Esophagus mucosa (tissue), 1 donor: ENCODE measurements at places on chromosomes 5 and 9. TPM values are rescaled to one million over a fixed set of nuclear protein-coding genes. Genes with fewer than 3 reads are reported as not detected.

The TMC1 gene
- total RNA-seq = 3.3 TPM

The RALGDS gene
- total RNA-seq = 35.0 TPM

The GGTA1 gene
- total RNA-seq = 7.1 TPM

The CCDC192 gene
- not detected for total RNA-seq

The GABRB2 gene
- total RNA-seq = not detected

The CACFD1 gene
- total RNA-seq = 7.4 TPM

The ANKRD31 gene
- 0.32 TPM for total RNA-seq

The GABRP gene
- 6.4 TPM for total RNA-seq

The TXNDC8 gene
- not detected for total RNA-seq

The TLX3 gene
- not detected for total RNA-seq

The BTNL8 gene
- not detected for total RNA-seq

The F12 gene
- total RNA-seq = 32.8 TPM

The MARCHF11 gene
- not detected for total RNA-seq

- no peak for ATAC-seq
Observed at GRCh38 chr5:141633871-141634561, 2.6 kb downstream of the HDAC3 start.

GRCh38 chr5:16644301-16644889, 27.6 kb upstream of the RETREG1 start:
- ATAC-seq = no peak

DNA sequence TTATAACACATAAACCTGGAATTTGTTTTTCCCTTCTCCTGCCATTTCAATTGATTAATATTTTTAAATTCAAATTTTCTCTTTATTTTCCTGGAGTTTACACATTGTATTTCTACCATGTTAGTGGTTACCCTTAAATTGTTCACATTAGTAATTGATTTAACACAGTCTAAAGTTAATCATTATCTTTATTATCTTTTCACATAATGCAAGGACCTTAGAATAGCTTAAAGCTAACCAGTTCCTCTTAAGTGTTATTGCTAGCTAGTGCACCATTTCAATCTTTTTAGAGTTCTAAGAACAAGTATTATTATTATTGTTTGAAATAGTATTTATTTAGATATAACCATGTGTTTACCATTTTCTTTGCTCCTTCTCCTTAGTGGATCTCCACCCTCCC, 251.2 kb upstream of the FBXL7 start:
- no peak for ATAC-seq

DNA sequence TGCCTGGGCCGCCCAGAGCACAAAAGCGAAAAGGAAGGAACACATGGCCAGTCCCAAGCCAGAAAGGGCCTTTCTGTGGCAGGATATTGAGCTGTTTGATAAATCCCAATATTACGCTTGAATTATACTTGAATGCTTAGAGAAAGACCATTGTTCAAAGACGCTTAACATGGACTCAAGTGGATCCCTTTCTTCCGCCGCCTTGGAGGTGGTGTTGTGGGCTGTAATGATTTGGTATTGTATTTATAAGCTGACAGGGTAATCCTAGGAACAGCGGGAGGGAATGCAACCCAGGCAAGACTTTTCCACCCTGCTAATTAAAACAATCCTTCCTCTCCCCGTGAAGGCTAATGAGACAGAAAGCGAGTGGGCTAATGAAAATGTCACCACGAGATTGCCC, 24.9 kb downstream of the CFAP77 start:
- ATAC-seq = no peak

GRCh38 chr5:106399391-106399790, 1271.3 kb downstream of the EFNA5 start:
- ATAC-seq = no peak

DNA sequence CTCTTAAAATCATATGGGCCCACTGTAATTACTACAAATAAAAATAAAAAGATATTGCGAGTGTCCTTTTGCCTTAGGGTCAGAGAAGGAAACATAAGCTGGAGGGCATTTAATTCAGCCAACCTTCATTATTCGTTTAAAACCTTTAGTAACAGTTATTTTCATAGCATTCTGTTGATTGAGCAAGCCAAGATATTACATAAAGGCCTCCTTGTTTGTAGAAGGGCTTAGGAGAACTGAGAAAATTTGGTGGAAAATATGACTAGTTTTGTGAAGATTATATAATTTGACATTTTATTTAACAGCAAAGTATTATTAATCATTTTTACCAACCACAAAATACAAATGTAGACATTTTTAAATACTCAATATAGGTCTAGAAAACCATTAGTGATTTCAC, 62.2 kb downstream of the COX7C start:
- no peak for ATAC-seq

GRCh38 chr9:114282507-114282906, 40.4 kb upstream of the ORM1 start:
- ATAC-seq = no peak

- no peak for ATAC-seq
Observed at GRCh38 chr5:133323494-133324457, 272.0 kb downstream of the HSPA4 start.

GRCh38 chr5:66869347-66869746, 273.2 kb downstream of the MAST4 start:
- ATAC-seq = no peak

DNA sequence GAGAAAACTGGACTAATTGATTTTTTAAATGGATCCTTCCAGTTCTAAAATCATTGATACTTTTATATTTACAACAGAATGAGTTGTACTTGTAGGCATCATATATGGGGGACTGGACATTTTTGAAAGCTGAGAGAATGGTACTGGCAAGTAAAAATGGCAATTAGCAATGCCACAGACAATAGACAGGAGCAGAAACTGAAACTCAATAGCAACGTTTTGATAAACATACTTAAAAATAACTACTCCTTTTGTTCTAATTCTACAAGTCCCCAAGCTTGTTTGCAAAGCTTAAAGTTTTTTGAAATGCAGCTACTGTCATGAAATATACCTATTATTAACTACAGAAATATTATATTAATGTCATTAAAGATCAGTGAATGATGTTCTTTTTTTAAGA, 52.8 kb upstream of the FBXL7 start:
- no peak for ATAC-seq

- no peak for ATAC-seq
Observed at GRCh38 chr5:42881416-42882117, 69.9 kb upstream of the SELENOP start.

- no peak for ATAC-seq
Observed at GRCh38 chr5:43145071-43145470, 24.4 kb downstream of the ZNF131 start.

DNA sequence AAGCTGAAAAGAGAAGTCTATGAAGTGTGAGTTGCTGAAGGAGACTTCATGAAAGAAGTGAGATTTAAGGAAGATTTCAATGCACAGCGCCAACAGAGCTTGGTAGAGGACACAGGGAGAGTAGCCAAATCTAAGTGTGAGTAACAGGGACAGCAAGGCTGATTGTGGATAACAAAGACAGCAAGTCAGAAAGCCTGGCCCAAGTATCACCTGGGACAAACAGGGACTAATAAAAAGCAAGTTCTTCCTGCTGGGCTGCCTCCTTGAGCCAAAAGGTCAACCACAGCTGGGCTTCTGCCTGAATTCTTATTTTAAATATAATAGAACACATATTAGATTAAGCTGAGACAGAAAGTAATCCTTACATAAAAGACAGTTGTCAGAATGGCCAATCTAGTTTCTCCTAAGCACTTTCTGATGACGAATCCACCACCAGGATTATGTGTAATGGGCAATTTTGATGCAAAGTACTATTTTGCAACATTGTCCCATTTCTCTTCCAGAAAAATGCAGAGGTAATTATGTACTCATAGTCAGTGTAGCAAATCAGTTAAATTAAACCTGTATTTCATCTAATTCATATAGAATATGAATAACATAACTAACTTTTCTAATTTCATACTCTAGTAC, 73.8 kb downstream of the MAPKAP1 start:
- ATAC-seq = peak; percentile 70

GRCh38 chr9:21095561-21095960, 17.8 kb upstream of the IFNB1 start:
- ATAC-seq = no peak

GRCh38 chr5:36897616-36898015, 21.0 kb downstream of the NIPBL start:
- no peak for ATAC-seq

GRCh38 chr5:139767960-139768359, 27.6 kb upstream of the PSD2 start:
- no peak for ATAC-seq

GRCh38 chr5:77251921-77252320, 41.4 kb downstream of the PDE8B start:
- no peak for ATAC-seq

- ATAC-seq = no peak
Observed at GRCh38 chr9:109496841-109497225, 1.3 kb downstream of the PTPN3 start.

- no peak for ATAC-seq
Observed at GRCh38 chr9:134558124-134558905, 83.3 kb upstream of the COL5A1 start.

GRCh38 chr9:7075154-7075553, 317.4 kb downstream of the KDM4C start:
- no peak for ATAC-seq

DNA sequence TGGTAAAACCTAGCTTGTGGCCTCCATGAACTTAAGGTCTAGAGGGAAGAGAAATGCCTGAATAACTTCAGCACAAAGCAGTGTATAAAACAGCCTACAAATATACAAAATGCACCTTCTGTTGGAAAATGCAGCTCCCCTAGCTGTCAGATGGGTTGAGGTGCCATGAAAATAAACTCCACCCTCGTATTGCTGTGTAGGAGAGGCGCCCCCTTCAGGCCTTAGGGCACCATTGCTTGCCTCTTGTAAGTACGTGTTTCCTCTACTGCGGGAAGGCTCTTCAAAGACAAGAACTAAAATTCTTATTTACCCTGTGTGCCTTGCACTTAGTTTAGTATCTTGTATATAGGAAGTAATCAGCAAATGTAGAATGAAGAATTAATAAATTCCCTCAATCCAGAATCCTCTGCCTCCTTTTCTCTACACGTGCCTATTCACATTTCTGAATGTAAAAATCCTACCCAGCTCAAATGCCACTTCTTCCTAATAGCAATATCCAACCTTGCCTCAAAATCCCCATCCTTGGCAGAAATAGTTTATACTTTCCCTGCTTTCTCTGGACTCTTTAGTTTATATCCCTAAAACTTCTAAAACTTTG, 393.7 kb upstream of the PDE4D start:
- ATAC-seq = no peak

DNA sequence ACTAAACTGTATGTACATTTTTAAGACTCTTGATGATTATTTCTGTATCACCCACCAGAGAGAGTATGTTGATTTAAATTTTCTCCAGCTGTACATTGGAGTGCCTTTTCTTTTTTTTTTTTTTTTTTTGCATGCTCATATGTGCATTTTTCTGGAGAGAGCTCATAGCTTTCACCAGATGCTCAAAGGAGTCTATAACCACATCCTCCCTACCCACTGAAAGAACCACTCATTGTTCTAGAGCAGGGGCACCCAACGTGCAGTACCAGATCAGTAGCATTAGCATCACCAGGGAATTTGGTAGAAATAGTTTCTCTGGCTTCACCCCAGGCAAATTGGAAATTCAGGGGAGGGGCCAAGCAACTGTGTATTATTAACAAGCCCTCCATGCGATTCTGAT, 53.9 kb upstream of the TMEM171 start:
- no peak for ATAC-seq

DNA sequence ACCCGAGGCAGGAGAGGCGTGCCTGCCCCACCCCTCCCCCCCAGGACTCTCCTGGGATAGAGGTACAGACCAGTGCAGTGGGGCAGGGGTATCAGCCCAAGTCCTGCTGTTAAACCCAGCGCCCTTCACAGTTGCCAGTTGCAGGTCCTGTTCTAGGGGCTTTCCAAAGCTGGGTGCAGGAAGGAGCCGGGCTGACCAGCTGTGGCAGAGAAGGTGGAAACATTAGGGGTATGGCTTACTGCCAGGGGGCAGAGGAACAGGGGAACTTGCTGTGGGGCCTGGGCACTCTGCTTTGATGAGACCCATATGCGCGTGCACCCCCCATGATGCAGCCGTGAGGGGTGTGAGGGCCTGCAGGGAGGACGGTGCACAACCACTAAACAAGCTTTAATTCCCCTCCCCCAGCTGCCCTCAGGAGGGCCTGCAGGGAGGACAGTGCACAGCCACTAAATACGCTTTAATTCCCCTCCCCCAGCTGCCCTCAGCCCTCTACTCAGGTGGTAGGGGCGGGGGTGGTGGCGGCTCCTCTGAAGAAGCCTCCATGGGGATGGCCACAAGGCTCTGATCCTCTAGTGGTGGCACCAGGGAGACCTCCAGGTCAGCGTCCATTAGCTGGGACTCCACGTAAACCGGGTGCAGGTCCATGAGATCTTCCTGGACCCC, 766 bp upstream of the LRRC26 start:
- no peak for ATAC-seq

DNA sequence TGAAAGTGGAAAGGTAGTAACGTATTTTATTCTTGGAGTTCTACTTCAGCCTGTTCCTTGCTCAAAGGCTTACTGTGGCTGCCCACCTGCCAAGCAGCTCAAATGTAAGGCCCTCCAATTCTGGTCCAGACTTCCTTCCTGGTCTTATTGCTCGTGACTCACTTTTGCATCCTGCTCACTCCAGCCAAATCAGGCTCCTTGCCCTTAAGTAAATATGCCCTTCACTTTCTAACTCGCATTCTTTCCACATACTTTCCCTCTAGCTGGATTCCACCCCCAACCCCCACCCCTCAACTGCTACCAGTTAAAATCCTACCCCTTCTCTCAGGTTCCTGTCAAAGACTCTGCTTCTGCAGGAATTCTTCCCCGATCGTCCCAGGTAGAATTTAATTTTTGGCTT, 96.6 kb downstream of the GALNT10 start:
- no peak for ATAC-seq

DNA sequence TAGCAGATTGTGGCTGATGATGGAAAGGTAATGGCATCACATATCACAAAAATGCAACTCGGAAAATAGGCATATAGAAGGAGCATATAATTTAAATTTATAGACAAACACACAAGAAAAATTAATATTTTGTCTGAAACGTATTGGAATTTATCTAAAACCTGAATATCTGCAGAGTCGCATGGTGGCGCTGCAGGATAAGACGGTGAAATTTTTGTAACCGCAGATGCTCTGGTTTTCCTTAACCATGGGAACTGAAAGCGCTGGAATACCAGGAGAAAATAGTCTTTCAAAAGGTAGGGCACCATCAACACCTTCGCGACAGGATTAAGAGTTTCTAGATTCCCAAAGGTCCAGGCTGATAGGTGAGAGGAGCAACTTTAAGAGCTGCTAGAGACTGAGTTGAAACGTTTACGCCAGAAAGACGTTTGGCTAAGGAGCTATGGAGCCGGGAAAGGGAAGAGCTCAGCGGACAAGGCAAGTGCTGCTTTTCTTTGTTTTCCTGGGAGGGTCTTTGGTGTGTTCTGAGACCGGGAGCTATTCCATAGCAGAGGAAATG, 11.0 kb upstream of the PCDHB15 start:
- no peak for ATAC-seq

DNA sequence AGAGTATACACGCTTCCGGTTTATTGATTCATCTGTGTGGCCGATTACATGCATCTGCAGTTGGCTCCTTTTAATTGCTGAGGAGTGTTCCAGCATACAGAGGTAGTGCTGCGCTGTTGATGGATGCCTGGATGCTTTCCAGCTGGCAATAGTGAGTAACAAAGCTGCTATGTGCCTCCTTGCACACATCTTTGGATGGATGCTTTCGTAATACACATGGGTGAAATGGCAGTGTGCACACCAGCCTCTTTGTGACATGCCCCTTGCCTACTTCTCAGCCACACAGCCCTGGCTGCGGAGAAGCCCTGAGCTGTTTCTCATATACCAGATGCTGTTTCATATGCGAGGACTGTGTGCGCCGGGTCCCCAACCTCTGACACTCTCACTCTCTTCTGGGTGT, 151.0 kb downstream of the GADD45G start:
- ATAC-seq = no peak
